SK-N-SH treated with all-trans-retinoic acid at 6 μM for 48 hours (cell line): ENCODE measurements at places on chromosomes 11 and 22.

GRCh38 chr11:57191311-57192219, 9.8 kb downstream of the LRRC55 start:
- ATAC-seq, result no peak

- ATAC-seq, result no peak
Observed at GRCh38 chr22:49140911-49141665, 686.6 kb downstream of the BRD1 start.

DNA sequence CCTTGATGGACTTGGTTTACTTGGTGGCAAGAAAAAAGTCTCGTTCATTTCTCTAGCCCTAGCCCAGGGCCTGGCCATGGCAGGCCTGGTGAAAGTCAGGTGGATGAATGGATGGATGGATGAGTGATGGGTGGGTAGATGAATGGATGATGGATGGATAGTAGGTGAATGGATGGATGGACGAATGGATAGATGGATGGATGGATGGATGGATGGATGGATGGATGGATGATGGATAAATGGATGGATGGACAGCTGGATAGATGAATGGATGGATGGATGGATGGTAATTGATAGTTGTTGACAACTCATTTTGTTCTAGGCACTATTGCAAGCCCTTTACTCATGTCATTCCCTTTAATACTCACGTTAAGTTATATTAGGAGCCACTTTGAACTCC, 86.1 kb upstream of the ANO1 start:
- ATAC-seq, result no peak

GRCh38 chr11:64626637-64627036, 35.6 kb downstream of the SLC22A12 start:
- no peak for ATAC-seq

- ATAC-seq, result no peak
Observed at GRCh38 chr11:77508019-77508418, 34.1 kb upstream of the PAK1 start.

DNA sequence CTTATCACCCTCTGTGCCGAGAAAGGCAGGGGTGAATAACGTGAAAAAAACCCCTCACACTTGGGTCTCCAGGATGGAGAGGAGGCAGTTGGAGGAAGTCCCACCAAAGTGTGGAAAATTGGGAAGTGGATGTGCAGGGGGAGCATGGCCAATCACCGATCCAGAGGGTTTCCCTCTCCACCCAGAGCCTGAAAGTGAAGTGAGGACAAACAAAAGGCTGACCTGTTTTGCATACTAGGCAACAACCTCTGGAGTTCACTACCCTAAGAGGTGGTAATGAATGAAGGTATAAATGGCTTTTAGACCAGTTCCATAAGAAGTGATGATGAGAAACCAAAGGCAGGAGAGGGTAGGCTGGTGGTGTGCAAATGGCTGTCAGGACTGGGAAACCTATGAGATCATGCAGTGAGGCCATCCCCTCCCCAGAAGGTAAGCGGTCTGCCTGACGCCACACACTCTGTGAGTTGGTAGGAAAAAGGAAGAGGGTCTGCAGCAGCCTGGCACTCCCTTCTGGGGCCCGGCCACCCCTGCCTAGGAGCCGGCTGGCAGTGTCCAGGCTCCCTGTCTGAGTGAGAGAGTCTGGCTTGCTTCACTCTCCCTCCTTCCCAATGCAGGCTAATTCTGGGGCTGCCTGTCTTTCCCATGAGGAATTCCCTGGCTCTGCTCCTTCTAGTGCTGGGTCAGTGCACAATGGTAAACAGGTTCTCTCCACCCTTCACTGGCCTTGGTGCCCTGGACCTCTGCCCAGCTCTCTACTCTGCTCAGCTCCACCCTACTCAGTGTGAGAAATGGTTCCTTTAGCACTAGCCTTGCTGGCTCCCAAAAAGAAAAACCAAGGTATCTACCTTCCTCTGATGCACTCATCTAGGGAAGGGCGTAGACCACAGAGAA, 15.6 kb downstream of the TBC1D10A start:
- peak; percentile 83 for ATAC-seq

DNA sequence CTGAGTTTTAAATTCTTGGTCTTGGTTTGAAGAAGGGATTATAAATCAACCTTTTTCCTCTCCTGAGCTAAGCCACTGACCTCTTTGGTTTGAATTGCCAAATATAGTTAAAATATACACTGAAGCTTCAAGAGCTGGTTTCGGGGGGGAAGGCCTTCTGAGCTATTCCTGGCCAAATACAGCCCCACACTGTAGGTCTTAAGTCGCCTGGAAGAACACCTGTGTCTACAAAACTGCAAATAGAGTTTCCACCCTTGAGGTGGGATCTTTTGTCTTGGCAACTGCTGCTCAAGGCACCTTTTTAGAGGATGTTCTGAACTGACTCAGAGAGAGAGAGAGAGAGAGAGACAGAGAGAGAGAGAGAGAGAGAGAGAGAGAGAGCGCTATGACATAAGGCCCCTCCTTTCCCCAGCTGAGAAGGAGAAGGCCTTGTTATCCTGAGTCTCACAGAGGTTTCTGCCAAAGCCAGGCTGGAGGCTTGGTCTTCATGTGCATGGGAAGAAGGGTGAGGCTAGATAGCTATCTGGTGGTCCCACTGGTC, 5.5 kb downstream of the ADM start:
- no peak for ATAC-seq

GRCh38 chr11:77198440-77198849, 70.4 kb downstream of the MYO7A start:
- ATAC-seq, result peak; percentile 40

DNA sequence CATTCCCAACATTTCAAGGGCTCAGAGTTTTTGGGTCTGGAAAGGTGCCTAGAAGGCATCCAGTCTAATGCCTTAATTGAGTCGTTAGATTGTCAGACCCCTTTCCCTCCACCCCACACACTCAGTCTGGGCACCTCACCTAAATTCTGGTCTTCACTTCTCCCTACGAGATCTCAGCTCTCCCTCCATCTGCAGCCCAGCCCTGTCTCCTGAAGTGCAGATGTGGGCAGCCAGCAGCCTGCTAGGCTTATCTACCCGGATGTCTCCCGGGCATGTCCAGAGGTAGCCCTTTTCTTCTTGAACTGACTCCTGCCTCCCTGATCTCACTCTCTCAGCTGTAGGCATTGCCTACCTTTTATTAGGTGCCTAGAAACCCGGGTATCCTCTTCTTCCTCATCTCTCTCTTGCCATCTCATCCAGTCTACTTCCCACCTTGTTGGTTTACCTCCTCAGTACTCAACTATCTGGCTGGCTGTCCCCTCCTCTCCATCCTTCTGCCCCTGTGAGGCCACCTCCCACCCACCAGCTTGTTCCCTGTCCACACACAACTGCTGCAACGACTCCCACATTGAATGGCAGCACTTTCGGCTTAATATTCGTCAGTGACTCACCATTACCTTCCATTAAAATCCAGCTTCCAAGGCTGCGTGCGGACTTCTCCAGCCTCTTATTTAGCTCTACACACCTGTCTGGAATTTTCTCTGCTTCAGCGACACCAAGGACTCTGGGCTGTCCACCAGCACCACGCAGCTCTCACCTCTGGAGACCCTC, 6.2 kb downstream of the SEPTIN3 start:
- no peak for ATAC-seq

DNA sequence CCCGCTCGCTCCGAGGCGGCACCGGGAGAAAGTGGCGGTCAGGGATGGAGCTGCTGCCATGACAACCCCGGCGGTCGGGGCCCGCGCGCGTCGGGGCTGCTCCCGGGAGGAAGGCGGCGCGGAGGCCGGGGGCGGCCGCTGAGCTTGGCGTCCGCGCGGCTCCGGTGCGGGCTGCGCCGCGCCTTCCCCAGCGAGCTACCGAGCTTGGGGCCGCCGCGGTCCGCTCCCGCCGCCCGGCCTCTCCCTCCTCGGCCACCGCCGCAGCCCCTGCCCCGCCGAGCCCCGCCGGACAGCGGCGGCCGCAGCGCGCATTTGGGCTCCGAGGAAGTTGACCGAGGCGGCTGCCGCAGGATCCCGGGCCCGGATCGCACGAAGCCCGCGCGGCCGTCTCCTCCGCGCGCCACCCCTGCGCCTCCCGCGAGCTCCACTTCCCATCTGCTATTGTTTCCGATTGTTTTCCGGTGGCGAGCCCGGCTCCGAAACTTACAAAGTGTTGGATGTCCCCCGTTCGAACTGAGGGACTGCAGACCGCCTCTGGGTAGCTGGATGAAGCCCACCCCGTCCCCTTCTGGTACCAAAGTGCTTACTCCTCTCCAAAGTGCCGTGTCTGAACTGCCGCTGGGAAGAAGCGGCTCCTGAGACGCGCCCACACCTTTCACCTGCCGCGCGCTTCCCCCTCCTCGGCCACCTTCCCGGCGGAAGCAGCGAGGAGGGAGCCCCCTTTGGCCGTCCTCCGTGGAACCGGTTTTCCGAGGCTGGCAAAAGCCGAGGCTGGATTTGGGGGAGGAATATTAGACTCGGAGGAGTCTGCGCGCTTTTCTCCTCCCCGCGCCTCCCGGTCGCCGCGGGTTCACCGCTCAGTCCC, 540.3 kb downstream of the NTM start:
- peak; percentile 73 for ATAC-seq

- ATAC-seq, result peak; percentile 27
Observed at GRCh38 chr11:12786891-12787290, 112.7 kb downstream of the TEAD1 start.

DNA sequence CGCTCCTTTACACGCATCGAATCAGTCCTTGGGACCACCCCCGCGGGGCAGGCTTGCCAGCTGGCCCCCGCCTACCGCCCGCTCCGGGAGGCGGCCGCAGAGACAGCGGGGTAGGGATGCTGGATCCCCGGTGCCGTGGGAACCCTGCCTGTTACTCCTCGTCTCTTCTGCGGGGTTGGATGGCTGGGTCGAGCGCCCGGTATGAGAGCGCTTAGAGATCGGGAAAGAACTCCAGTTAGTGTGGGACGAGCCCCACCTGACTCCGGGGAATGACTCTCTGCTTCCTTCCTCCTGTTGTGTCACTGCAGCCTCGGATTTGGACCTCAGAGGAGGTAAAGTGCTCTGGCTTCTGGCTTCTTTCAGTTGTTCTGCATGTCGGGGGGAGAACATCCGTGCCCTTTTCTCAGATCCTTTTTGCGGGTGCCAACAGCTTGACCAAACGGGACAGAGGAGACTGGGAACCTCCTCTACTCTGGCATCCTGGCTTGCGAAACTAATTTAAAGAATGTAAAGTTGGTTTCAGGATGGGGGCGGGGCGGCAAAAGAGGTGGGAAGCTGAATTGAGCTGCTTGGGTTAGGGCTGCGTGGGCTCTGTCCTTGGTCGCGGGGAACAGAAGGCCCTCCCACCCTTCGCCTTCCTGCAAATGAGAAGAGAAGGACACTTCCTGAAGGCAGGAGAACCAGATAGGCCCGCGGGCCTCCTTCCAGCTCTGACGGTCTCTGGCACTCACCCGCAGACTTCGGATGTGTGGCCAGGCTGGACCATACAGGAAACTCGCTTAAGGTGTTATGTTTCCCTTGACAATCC, 938 bp downstream of the LAYN start:
- peak; percentile 81 for ATAC-seq

GRCh38 chr11:125625225-125625629, 264 bp downstream of the CHEK1 start:
- no peak for ATAC-seq
